GOT3 (cell line): ENCODE measurements at places on chromosomes 7 and 10.

DNA sequence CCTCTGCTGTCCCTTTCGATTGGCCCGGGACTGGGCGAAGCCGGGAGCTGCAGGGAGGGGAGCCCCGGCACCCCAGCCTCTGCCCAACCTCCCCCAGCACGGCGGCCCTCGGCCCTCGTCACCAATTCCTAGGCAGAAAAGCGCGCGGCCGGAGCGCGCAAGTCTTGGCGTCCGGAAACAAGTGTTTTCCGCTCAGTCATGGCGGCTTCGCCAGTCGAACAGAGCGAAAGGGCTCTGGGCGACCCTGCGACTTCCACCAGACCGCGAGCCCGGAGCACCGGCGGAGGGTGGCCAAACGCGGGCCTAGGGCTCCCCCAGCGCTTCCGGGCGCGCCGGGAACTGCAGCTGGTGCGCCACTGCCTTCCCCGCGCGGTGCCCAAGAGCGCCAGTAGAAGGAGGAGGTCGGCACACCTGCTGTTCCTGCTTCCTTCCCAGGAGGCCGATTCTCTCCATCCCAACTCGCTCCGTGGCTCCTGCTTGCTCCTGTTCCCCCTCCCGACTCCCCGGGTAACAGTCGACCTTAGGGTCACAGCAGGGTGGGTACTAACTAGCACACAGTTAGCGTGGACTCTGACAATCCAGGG lies 729.9 kb downstream of the ZWINT start:
- DNase-seq = no peak

DNA sequence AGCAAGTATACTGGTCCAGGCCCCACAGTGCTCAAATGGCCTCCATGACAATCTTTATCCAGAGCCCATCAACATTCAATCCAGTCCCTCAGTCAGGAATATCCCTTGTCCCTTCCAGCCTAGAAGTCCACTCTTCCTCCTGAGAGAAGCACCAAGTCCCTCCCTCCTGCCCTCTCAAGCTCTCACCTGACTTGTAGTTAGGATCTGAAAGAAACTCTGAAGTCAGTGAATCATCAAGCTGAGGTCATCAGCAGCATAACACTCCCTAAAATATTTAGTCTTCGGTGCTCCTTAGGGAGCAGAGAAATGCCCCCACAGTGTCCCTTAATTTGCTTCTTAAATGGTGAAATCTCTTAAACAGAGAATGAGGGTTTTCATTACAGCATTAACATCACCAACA lies 31.0 kb downstream of the GRM8 start:
- no peak for DNase-seq

DNA sequence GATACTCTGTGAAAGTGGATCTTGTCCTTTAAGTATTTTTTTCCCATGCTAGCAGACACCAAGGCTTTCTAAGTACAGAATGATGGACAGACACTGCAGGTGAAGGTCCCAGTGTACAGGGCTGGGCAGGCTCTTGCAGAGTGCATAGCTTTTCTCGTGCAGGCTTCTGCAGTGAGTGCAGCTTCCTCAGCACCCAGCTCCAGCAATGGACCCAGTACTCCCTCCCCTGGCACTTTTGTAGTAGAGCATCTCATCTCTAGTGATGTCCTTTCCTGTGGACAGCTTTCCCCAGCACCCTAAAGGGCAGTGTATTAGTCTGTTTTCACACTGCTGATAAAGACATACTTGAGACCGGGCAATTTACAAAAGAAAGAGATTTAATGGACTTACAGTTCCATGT lies 104.3 kb downstream of the CUL2 start:
- DNase-seq = no peak

DNA sequence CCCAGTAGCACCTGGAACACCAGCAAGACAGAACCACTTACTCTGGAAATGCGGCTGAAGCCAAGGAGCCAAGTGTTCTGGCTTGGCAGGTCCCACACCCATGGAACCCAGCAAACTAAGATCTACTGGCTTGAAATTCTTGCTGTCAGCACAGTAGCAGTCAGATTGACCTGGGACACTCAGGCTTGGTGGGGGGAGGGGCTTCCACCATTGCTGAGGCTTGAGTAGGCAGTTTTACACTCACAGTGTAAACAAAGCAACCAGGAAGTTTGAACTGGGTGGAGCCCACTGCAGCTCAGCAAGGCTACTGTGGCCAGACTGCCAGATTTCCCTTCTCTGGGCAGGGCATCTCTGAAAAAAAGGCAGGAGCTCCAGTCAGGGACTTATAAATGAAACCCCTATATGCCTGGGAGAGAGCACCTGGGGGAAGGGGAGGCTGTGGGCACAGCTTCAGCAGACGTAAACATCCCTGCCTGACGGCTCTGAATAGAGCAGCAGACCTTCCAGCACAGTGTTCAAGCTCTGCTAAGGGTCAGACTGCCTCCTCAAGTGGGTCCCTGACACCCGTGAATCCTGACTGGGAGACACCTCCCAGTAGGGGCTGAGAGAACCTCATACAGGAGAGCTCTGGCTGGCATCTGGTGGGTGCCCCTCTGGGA lies 121.2 kb downstream of the MTERF1 start:
- DNase-seq = no peak

DNA sequence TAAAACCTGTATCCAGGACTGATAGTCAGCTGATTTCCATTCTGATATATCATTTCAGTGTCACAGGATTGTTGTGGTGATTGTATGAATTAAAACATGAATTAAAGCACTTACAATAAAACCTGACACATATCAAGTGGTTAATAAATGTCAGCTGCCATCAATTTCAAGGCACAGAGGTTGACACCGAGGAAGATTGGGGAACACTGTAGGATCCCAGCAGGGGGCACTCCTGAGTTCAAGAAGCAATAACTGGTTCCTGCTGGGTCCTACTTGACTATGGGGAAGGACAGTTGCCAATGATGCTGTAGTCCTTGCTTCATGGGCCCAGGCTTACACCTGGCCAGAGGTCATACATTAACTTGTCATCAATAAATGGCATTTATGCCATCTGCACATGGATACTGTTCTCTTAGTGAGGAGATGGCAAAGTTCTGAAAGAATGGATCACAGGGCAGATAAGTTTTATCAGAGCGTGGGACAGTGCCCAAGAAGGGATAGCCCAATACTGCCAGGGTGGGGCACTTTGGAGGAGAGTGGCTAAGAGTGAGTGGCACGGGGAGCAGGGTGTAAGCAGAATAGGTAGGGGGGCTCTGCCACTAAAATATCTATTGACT lies 24.1 kb downstream of the FZD1 start:
- no peak for DNase-seq

GRCh38 chr10:61098966-61099365 lies 155.0 kb upstream of the RHOBTB1 start:
- no peak for DNase-seq

DNA sequence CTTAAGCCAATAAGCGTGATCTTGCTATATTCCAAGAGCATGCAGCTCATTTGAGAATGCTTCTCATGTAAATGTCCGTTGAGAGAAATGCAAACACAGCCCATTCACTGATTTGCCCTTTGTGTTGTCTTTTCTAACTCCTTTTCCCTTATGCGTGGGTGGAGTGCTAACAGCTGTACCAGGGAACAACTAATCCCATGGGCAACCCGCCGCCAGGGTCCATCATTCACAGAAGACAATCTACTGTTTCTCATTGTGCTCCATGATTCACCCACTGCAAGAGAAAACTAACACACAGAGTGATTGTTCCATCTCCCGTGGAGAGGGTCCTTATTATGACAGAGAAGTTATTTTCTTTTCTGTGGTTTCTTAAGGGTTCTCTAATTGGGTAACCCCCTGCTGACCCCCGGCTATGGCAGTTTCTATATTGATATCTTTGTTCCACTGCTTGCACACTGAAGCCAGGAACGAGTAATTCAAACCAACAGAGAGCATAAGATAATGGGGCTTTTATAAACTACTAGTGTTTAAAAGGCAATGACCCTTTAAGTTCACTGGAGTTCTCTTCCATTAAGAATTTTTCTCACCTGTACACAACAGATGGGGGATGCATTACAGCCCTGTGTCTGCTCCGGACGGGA lies 298.7 kb downstream of the BAMBI start:
- DNase-seq = no peak

DNA sequence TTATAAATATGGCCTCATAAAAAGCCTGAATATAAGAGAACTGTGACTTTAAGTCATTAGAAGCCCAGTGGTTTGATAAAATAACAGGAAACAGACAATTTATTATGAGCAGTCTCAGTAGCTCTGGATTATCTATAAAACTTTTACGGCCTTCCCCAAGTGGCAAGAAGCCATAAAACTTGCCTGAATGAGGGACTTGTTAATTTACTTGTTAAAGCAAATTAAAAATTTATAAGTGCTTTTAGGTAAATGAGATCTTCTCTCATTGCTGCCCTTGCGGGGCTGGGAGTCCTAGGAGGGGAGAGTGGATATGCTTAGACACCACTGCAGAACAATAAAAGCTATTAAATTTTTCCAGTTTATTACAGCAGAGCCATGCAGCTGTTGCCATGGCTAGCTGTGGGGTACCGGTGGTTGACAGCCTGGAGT lies 499.9 kb downstream of the AUTS2 start:
- DNase-seq = no peak

GRCh38 chr10:51007781-51008180 lies 66.5 kb upstream of the PRKG1 start:
- no peak for DNase-seq

- no peak for DNase-seq
These were observed 8.4 kb upstream of the LYZL2 start for GRCh38 chr10:30637881-30638467.

DNA sequence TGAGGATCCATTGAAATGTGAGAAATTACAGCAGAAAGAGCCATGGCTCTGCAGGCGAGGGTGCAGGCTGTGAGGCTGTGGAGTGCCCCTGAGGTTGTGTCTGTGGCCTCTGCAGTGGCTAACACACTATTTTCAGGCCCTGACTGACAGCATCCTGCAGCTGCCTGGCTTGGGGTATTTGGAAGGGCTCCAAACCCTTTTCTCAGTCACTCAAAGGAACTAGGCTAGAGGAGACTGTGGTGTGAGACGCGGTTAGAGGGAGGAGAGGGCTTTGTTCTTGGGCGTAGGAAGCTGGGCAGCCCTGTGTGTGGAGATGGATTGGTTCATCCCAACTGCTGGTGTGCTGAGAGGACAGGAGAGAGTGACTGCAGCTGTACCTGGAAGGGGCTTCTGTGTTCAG lies 134.9 kb downstream of the RAMP3 start:
- no peak for DNase-seq

DNA sequence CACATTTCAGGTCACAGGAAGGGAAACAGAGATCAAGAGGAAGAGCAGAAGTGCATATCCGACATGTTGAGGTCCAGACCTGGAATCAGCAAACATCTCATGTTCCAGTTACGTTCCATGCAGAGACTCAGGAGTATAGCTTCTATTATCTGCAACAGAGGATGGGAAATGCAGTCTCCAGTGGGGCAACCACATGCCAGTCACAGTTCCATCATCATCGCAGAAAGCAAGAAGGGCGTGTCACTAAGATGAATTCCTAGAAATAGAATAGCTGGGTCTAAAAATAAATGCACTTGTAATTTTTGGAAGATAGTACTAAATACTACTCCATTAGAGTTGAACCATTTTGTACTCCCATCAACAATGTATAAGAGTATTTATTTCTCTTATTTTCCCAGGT lies 133.2 kb upstream of the MDFIC start:
- DNase-seq = no peak

GRCh38 chr7:131111792-131112191 lies 215.9 kb upstream of the MKLN1 start:
- no peak for DNase-seq

- DNase-seq = no peak
These were observed 132.2 kb downstream of the BBS9 start for GRCh38 chr7:33261585-33261984.

- DNase-seq = no peak
These were observed at the start of gene PLAU for GRCh38 chr10:73910764-73911552. TSS of gene PLAU (plus strand) at chr10:73911132. CDS start at chr10:73911556, 424 bp downstream.

DNA sequence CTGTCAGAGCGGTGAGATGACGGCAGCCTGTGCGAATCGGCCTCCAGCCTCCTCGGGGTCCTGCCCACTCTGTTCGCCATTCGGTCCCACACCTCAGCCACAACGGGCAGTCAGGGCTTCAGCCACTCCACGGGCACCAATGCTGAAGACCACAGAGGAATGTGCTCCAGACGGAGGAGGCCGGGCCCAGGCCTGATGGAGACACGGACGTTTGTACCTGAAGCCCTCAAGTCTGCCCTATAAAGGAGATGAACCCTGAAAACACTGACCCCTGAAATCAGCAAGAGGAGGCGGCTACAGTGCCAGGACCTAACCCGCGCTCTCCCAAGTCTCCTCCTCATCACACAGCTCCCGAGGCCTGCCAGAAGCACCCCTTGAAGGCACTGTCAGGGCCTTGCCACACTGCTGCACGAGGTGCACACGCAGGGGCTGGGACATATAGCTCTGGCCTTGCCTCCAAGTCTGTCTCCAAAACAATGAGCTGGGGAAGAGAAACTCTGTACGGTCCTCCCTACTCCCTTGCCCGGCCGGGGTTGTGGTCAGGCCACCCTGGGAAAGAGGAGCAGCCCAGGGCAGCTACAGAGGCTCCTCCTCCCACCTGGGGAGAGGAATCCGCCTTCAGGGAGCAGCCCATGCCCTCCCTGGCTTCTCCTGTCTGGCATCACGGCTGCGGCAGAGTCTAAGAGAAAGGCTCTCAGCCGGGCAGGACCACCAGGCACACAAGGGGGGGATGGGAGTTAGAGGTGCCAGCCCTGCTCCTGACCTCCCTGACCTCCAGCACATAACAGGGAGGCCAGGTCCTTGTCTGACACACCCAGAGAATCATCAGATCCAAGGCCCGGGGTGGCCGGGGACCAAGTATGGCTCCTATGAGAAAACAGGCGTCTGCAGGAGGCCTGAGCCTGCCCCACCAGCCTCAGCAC lies 310.1 kb downstream of the PTPRN2 start:
- DNase-seq = no peak

GRCh38 chr10:91054325-91054724 lies 133.4 kb upstream of the ANKRD1 start:
- DNase-seq = no peak

- no peak for DNase-seq
These were observed 244.2 kb downstream of the IPMK start for GRCh38 chr10:58023341-58024073.

GRCh38 chr7:120645966-120646365 lies 212.0 kb downstream of the TSPAN12 start:
- DNase-seq = no peak

- DNase-seq = no peak
These were observed 10.2 kb upstream of the FAM13C start for GRCh38 chr10:59372543-59372942.

- DNase-seq = no peak
These were observed 6.4 kb upstream of the PRTFDC1 start for GRCh38 chr10:24958721-24959381.

DNA sequence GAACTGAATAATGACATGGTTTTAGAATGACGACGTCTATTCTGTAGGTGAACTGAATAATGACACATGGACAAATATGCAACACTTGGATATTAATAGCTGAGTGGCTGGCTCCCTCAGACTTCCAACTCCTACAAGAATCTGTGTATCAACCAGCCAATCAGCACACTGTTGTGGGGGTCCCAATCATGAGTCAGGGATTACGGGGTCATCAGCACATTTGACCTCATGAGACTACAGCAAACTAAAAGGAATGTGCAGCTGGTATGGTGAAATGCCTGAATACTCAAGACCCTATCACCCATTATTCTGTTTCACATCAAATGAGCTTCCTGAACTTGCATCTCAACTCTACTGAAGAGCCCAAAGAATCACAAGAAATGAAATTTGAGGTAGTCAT lies 192.5 kb downstream of the ANK3 start:
- DNase-seq = no peak

GRCh38 chr10:125344573-125345171 lies 184.3 kb upstream of the CTBP2 start:
- DNase-seq = no peak
